ENCODE measurements at places on chromosomes 5 and 9.

GRCh38 chr5:135155616-135156214 lies 121.7 kb upstream of the PITX1 start:
- no peak for DNase-seq

DNA sequence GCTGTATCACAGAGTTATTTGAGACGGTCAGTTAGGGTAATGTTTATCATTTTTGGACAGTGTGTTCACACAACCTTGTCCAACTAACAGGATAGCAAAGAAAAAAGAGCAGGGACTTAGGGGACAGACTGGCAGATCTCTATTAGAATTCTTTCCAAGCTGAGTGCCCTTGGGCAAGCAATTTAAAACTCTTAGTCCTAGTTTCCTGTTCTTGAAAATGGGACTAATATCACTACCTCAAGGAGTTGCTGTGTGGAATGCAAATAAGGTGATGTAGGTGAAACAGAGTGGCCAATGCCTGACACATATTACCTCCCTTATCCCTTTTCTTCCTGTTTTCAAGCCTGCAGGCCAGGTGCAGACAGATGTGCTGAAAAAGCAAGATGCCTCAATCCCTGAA lies 186.7 kb downstream of the PAPPA start:
- no peak for DNase-seq

GRCh38 chr9:86181379-86182315 lies 77.8 kb downstream of the C9orf153 start:
- no peak for DNase-seq

GRCh38 chr5:56910210-56910965 lies 992 bp downstream of the SETD9 start:
- no peak for DNase-seq

DNA sequence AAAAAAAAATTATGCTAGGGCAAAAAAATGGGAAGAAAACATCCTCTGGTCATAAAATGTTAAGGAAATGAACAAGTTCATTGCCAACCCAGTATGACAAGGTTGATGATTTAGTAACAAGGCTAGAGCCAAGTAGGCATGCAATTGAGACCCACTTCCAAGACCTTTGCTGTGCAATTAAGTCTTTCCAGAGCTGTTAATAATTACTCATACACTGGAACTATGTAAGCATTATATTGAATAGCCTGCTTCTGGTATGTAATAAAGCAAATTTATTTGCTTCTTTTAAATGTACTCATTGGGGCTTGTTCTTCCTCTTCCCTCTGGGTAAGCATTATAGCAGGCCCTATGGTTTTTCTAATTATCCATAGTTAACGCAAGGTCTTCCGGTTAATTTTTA lies 32.5 kb upstream of the SNAPC3 start:
- no peak for DNase-seq

DNA sequence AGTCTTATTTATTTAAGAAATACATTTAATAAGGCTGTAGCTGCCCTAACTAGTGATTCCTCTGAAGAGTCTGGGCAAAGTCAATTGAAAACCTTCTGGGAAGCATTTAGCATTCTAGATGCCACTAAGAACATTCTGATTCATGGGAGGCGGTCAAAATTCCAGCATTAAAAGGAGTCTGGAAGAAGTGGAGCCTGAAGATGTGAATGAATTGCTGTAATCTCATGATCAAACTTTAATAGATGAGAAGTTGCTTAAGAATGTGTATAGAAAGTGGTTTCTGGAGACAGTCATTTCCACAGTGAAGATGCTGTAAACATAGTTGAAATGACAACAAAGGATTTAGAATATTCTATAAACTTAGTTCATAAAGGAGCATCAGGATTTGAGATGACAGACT lies 61.4 kb downstream of the WDR41 start:
- no peak for DNase-seq

GRCh38 chr9:80485420-80486250 lies 913.9 kb downstream of the TLE4 start:
- no peak for DNase-seq

- no peak for DNase-seq
Observed at GRCh38 chr9:108479989-108480652, 375.7 kb downstream of the ACTL7B start.

DNA sequence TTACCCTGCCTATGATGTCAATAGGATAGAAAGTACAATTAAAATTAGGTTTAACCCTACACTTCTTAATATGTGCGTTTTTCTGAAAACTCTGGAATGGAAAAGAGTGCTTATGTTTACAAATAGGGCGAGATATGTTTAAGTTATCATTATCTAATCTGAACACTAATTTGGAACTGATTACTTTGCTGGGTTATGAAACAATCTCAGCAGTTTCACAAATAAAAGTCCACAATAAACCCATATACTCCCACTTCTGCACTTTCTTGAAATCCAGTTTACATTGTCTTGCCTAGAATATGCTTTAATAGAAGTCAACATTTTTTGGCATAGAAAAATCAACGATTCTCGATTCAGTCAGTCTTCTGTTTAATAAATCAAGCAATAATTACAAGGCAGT lies 236.3 kb downstream of the NFIB start:
- no peak for DNase-seq

DNA sequence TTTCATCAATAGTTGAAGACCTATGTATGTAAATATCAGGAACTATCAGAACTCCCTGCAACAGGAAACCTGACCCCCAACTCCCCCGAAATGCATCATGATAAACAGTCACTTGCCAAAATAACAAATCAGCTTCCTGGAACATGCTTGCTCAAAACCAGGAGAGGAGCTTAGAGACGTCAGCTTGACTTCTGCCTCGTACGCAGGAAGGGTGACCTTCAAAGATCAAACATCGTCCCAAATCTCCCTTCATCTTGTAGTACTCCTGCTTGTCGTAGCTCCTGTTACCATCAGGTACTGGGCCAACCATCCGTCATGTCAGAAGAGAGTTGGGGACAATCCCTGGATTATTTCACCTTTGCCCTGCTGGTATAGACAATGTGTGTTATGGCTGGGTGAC lies 396.1 kb downstream of the GADD45G start:
- DNase-seq: no peak

DNA sequence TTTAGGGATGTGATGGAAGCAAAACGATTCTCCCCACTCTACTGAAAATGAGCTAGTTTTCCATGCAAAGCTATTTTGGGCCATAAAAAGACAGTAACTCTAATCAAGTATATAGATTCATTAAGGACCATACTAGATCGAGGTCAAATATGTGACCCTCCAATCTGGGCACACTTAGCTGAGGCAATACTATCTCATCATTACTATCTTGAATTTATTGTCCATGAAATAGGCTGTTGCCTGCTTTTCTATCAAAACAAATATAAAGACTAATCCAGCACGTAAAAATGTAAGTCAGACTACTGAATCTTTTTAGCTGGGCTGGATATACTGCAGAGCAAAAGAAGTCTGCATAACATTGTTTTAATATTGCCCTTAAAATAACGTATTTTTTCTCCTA lies 943.1 kb downstream of the NR2F1-AS1 start:
- no peak for DNase-seq

DNA sequence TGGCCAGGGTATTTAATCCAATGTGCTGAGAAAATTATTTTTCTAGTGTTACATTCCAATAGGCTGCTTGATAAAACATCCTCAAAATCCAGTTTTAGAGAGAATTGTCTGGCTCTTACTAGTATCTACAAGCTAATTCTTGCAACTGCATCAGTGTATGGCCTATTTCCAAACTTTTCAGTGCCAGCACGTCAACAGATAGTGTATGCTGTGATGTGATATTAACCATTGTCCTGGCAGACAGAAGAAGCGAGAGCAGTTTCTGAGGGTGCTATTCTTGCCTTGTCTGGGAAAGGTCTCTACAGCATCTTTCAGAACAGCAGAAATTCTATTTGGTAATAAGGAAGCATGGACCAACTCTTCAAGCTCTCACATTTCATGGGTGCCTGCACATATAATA lies 174.2 kb upstream of the CDH12 start:
- DNase-seq: no peak

- no peak for DNase-seq
Observed at GRCh38 chr9:132548751-132549640, 33.4 kb upstream of the BARHL1 start.

GRCh38 chr5:33300209-33300742 lies 140.5 kb upstream of the TARS1 start:
- DNase-seq: no peak

DNA sequence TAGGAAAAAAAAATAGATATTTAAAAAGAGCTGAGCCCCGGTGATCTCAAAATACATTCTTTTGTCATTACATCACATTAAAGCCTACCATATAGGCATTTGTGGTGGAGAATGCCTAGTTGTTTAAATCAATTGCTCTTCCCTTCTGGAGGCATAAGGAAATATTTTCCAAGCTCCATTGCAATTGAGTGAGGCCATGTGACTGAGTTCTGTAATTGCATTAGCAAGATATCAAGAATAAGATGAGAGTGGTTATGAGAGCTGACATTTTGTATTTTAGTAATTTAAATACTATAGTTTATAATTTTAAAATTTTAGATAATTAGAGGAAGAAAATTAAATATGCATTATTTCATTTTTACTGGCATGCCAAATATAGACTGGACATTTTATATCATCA lies 1195.9 kb downstream of the DTWD2 start:
- no peak for DNase-seq

DNA sequence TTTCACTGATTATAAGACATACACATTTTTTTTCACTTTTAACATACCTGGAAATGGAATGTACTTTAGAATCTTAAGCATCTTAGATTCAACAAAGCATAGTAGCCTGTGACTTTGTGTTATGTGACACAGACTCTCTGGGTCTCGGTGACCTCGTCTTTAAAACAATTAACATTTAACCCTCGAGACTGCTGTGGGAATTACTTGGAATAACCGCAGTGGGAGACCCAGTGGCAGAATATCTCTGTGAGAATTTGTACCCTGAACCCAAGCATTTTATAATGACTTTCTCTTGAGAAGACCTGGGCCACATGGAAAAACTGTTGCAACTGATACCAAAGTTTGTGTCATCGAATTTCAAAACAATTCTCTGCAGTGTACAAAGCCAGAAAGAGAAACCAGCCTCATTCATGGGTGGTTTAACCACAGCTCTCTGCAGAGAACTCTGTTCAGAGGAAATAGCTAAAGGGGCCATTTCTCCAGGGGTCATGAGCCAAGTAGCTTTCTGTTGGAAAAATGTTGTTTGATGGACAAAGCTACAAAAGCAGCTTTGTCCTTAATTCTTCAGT lies 10.0 kb upstream of the RETREG1 start:
- DNase-seq: no peak

- DNase-seq: no peak
Observed at GRCh38 chr5:151903243-151903653, 21.4 kb downstream of the GLRA1 start.

DNA sequence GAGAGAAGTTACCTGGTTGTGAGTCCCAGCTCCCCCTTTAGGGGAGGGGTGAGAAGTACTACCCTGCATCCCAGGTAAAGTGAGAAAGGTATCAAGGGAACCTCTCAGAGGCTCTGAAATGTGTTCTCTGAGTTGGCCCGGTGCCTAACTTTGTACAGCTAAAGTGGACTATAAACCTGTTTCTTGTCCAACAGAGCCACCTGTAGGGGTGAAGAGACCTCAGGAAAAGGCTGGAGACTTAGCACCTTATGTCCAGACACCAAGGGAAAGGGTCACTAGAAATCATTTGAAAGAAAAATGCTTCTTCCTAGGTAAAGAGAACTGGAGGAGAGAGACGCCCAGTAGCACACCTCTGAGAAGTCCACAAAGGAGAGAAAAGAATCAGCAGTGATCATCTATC lies 108.3 kb upstream of the KIF2A start:
- DNase-seq: no peak

DNA sequence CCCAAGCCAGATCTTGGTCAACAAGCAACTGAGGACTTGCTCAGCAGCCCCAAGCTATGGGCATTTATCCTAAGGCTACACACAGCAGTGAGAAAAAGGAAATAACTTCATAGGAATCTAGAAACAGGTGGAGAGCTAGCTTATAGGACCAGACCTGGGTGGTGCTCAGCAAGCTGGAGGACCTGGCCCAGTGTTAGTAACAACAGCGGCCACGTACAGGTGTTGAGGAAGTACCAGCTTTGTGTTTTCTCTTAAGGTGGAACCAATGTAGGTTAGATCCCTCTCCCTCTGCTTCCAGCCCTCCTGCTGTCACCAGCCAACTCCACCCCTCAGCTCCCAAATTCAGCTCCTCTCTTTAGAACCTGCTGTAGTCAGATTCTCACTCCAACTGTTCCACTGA lies 43.4 kb downstream of the IRF1 start:
- DNase-seq: no peak

DNA sequence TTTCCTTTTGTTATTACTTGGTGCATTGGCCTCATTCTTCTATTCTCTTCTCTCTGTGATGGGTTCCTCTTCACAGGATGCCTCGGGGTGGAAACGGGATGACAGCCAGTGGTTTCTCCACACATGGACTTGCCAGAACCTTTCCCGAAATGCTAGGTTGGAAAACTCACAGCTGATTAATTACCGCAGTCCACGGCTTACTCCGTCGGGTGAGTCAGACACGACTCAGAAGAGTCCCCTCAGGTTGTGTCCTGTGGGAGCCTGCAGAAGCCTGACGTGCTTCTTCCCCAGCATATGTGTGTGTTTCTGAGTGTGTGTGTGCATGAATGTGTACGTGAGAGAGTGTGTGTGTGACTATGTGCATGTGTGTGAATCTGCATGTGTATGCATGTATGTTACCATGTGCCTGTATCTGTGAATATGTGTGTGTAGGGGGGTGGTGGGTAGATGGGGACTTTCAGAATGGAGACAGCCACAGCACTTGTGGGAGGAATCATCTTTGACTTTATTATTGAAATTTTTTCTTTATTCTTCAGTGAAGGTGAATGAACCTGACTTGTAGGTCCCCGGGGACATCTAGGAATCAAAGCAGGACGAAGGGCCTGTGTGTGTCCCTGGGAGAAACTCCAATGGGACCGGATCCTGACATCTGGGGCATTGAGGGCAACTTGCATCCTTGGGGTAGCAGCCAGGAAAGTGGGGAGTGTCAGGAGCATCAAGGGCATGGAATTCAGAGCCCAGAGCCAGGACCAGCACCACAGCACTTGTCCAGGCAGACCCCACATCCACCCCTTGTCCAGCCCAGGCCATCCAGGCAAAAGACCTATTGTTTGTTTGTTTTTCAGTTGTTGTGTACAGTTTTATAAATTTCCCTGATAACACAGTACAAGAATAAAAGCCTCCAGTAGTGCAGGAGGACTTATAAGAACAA lies 21.9 kb upstream of the MED10 start:
- DNase-seq: no peak

GRCh38 chr5:148732692-148733091 lies 78.4 kb upstream of the HTR4 start:
- DNase-seq: no peak

GRCh38 chr5:2011481-2012411 lies 129.0 kb upstream of the IRX4 start:
- DNase-seq: no peak

- DNase-seq: no peak
Observed at GRCh38 chr5:149674686-149675085, 55.4 kb upstream of the PPARGC1B start.

- no peak for DNase-seq
Observed at GRCh38 chr9:27475057-27475595, 49.0 kb upstream of the IFNK start.

- no peak for DNase-seq
Observed at GRCh38 chr9:29118555-29118954, 1545.3 kb upstream of the C9orf72 start.
